HFF-Myc (cell line): ENCODE measurements at places on chromosomes 16 and 17.

DNA sequence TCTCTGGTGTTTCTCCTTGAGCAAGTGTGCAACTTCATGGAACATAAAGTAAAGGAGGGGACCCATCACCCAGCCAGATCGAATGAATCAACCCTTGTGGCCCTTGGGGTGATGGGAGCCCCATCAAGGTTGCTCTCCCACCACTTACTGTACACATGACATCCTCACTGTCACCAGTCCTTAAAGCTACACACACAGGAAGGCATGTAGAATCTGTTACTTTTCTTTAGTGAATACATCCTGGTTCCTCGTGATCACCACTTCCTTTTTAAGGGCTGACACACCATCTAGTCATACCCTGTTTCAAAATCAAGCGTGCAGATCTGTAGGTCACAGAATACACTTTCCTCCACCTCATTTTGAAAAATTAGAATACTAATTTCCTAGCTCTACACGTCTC, 22.6 kb upstream of the MPHOSPH6 start:
- peak; percentile 14 for DNase-seq

DNA sequence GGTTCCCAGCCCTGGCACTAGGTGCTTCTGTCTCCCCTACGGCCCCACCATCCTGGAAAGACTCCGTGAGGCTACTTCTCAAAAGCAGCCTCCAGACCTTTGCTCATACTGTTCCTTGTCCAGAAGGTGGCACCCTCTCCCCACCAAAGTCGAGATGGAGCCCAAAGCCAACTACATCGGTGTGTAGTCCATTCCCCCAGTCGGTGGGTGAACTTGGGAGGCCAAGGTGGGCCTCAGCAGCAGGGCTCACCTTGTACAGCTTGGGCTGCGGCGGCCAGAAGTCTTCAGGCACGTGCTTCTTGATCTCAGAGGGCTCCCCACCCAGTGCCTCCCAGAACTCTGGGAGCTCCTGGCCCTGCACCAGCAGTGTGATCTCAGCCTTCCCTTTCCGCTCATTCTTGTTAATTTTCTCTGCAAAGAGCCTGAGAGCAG, 10.2 kb downstream of the FLII start:
- DNase-seq, result peak; percentile 42

DNA sequence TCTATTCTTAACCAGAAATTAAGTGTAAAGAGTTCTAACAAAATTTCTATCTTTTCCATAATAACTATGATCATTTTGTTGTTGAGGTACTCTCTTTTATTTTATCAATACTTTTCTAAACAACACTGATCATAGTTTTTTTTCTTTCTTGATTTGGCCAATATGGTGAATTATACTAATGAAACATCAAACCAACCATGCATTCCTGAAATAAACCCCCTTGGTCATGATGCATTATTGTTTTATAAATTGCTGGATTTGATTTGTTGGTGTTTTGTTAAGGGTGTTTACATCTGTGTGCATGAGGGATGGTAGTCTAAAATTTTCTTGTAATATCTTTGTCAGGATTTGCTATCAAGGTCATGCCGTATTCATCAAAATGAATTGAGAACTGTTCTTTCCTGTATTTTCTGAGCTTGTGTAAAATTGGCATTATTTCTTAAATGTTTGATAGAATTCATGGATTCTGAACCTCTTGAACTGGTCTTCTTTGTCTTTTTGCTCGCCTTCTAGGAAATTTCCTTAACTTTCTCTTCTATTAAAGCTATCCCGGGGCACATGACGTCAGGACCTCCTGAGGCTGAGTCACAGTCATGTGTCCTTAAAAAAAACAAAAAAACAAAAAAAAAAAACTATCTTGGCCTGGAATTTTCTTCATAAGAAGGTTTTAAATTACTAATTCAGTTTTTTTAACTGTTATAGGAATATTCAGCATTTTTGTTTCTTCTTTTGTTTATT, 3.9 kb upstream of the TRIM25 start:
- no peak for DNase-seq

- DNase-seq, result no peak
Measured at GRCh38 chr17:44219616-44220212, at the start of gene UBTF. TSS of gene UBTF (minus strand) at chr17:44219675. CDS start at chr17:44218229, 1,446 bp downstream.

DNA sequence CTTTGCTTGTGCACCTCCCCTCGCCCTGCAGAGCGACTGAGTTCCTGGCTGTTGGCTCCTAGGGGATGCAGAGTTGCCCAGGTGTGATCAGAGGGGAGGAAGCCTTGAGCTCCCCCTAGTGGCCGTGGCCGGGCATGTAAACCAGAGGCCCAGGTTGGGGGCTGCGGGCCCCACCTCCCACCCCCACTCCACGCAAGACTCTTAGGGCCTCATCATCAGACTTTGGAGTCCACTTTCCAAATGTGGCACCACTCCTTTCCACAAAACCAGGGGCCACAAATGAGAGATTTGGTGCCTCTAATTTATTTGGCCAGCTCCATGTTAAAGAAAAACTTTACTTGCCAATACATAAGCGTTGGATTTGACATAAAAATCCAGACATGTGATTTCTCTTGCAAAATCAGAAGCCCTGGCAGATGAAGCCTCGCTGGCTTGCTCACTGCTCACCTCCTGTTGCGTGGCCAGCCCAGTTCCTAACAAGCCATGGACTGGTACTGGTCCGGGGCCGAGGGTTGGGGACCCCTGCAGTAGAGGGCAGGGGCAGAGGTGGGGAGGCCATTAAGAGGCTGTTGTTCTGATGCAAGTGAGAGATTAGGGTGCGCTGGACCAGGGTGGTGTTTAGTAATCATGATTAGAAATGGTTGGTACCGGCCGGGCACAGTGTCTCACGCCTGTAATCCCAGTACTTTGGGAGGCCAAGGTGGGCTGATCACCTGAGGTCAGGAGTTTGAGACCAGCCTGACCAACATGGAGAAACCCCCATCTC, 28.7 kb upstream of the GAS7 start:
- no peak for DNase-seq

DNA sequence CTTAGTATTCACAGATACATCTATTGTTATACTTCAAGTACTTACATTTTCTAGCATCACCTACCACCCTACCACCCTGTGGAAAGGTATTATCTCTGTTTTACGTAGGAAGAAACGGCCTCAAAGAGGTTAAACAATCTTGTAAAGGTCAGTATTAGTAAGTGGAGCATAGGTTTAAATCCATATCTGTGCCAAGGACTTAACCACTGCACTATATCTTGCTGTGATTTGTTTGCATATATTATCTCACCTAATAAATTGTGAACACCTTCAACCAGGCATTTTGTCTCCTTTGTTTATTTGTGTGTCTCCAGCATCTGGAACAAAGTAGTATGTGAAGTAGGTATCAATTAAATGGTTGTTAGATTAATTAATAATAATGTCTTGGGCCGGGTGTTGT, 27.3 kb downstream of the IGF2BP1 start:
- DNase-seq, result no peak

GRCh38 chr16:89319886-89320781, 102.6 kb downstream of the ZNF778 start:
- no peak for DNase-seq

DNA sequence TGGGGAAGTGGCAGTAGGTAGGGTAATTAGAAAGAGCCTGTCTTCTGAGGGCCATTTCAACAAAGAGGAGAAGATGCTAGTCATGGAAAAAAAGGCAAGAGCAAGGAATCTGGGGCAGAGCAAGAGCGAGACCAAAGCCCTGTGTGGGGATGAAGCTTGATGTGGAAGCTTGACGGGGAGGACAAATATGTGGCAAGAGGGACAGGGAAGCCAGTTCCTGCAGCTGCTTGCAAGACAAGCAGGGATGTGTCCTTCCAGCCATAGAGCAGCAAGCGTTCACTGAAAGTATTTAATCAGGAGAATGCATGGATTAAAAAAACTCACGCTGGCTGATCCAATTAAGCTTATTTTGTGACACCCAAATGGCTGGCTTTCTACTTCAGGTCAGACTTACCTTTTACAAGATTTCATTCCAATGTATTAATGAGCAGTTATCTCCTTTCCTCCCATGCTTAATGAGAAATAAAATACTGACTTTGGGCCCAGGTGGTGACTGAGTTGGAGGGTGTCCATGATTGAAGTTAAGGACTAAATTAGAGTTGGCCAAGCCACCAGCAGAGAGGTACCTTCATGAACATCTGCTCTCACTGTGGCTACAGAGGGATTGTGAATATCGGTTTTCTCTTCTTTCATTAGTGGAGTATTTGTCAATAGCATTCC, 76.8 kb downstream of the ABCA8 start:
- no peak for DNase-seq

GRCh38 chr16:83134638-83135037, 507.9 kb downstream of the CDH13 start:
- no peak for DNase-seq

- DNase-seq, result peak; percentile 48
Measured at GRCh38 chr16:69820926-69821541, 58.9 kb downstream of the WWP2 start.

GRCh38 chr17:48270899-48271298, 159.1 kb downstream of the SKAP1 start:
- no peak for DNase-seq

DNA sequence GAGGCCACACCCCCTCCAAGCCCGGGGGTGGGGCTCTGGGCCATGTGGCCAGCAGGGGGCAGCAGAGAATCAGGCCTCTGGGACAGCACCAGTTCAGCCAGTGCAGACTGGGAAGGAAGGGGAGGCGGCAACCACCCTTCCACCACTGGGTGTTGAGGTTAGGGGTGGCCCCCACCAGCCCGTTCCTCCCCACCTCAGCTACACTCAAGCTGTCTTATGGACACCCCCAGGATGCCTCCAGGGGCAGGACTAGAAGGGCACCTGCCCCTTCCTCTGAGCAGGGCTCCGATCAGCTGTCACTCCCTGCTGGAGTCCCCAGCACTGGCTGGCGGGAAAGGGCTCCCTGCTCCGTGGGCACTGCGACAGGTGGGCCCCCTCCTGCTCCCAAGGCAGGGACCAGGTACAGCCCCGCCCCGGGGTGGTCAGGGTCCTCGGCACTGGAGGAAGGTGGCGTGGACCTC, 21.8 kb downstream of the KATNB1 start:
- DNase-seq, result no peak

GRCh38 chr16:4377573-4378154, 6.0 kb downstream of the VASN start:
- no peak for DNase-seq

DNA sequence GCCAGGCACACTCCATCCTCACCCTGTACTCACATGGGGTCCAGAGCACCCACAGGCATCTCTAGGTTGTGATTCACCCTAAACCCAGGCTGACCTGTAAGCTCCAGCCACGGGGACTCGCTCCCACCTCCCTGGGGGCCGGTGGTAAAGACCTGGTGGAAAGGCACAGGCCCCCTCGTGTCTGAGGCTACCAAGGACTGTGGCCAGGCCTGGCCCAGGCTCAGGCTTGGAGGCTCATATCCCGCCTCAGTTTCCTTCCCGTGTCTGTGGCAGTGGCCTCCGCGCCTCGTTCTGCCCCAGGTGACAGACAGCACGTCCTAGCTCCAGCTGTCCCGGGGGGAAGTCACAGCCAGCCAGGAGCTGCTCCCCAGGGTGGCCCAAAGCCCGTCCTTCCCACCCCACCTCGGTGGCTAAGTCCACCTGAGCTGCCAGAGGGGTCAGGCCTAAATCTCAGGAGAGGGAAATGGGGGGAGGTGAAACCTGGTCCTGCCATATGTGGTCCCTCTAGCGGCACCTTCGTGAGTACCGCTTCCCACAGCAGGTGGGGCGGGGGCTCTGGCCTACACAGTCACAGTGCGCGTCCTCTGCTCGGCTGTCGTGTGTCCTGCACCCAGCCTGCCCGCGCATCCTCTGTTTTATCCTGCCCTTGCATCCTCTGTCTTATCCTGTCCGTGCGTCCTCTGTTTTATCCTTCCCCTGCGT, 12.6 kb downstream of the CDH15 start:
- no peak for DNase-seq

GRCh38 chr17:79627184-79627765, 16.4 kb upstream of the RBFOX3 start:
- DNase-seq, result no peak

- DNase-seq, result peak; percentile 99
Measured at GRCh38 chr17:64707050-64707591, 45.0 kb upstream of the SMURF2 start.

GRCh38 chr17:74821655-74822334, 37.9 kb downstream of the GRIN2C start:
- no peak for DNase-seq

- peak; percentile 33 for DNase-seq
Measured at GRCh38 chr17:73228748-73229236, 32.9 kb downstream of the CPSF4L start.

DNA sequence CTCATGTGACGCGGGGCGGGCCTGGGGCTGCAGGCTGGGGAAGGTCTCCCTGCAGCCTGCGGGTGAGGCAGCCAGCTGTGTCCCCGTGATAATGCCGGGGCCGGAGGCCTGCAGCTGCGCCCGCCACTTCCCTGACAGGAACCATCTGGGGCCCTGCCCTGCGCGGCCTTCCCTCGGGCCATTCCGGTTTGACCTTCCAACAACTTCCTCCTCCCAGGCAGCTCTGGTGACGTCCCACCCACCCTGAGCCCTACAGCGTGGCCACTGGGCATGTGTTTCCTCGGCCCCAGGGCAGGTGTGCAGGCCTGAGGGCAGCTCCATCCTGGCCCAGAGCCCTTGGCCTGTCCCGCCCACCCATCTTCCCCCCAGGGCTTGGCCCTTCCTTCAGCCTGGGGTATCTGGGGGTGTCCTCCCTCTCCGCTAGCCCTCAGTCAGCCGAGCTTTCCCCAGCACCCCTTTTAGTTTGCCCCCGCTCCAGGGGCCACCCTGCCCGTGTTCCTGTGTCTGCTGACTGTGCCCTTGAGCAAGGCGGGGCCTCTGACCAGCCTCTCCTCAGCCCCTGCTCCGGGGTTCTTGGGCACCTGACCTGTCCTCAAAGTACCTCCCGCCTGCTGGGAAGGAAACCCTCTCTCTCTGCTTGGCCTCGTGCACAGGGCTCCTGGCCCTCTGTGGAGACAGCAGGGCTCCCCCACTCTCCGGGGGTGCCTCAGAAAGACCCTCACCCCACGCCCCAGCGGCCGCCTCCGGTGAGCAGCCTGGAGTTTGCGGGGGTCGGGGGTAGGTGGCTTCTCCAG, at the start of gene CBFA2T3:
CBFA2T3 (minus strand) TSS at position 190 of the 794 bp plus-strand sequence. CDS start 400 bp downstream, outside the sequence.
- DNase-seq, result no peak

DNA sequence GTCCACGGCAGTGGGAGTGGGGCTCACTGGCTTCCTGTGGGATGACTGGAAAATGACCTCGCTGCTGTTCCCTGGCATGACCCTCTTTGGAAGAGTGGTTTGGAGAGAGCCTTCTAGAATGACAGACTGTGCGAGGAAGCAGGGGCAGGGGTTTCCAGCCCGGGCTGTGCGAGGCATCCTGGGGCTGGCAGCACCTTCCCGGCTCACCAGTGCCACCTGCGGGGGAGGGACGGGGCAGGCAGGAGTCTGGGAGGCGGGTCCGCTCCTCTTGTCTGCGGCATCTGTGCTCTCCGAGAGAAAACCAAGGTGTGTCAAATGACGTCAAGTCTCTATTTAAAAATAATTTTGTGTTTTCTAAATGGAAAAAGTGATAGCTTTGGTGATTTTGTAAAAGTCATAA, 7.8 kb upstream of the RNF213 start:
- no peak for DNase-seq
